ENCODE measurements at places on chromosomes 11 and 22.

DNA sequence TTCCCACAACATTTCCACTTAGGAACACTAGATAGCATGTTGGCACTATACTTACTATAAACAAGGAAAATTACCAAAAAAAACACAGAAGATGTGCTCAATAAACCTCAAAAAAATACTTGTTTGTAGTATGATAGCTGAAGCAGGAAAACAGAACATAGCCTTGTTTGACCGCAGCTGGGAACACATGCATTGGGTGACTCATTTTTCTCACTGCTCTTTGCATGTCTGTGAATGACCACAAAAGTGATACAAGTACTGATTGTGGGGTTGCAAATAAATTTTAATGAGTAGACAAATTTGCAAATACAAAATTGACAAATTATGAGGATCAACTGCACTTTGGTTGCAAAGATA lies 22.8 kb upstream of the GUCY1A2 start:
- DNase-seq: peak; percentile 33

DNA sequence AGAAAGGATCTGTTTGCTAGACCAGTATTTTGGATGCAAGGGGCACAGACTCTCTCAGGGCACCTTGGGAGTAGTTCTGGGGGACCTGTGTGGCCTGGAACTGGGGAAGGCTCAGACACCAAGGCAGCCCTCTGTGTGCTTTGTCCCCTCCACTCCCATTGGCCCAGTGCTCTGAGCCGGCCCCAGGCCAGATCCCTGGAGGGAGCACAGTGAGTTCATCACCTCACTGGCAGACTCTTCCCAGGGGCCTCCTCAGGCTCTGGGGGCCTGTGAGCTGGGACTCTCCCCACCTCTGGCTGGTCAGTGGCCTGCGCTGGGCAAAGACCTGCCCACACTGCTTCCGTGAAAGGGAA lies 51.7 kb downstream of the CHRDL2 start:
- no peak for DNase-seq

- DNase-seq: peak; percentile 22
Observed at GRCh38 chr11:73182824-73183321, 35.2 kb upstream of the P2RY2 start.

DNA sequence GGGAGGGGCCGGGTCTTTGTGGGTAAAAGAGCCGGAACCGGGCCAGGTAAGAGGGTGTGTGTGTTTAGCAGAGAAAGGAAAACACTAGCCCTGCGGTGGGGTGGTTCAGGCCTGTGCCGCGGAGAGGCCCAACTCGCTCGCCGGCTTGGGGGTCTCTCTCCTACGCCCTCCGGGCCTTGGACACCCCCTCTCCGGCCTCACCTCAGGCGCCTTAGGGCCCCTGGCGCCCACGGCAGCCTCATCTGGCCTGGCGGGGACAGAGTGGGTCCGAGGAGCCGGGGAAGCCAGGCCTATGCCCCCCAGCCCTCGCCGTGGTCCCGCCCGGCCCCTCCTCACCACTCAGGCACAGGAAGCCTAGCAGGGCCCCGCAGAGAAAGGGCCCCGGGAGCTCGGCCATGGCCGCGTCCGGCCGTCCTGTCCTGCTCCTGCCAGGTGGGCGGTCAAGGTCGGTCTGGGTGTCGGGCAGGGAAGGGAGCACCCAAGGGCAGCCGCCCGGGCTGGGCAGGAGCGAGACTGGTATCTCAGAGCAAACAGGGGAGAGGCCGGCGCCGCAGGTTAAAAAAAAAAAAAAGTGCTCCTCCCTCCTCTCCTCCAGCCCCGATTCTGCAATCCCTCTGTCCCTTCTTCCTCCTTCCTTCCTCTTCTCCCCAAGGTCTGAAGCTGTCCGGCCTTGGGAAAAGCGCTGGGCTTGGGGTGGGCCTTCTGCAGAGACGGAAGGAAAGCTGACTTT lies at the start of gene VSIG2:
VSIG2 (minus strand) TSS at position 515 of the 730 bp plus-strand sequence; CDS start at position 397, 118 bp downstream.
- DNase-seq: no peak

DNA sequence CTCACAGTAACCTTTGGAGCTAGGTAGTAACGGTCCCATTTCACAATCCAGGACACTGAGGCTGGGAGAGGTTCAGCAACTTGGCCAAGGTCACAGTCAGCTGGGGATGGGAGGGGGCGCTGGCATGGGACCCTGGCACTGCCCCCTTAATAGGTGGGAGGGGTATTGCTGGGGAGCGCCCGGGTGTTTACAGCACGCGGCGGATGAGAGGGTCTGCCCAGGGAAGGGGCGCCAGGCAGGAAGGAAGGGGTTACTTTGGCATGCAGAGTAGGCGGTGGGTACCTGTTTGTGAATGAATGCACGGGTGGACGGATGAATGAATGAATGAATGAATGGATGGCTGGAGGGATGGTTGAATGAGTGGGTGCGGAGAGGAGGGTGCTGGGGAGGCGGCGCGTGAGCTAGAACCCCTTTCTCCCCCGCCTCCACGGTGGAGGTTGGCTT lies 628 bp upstream of the FLRT1 start:
- no peak for DNase-seq

GRCh38 chr11:116641561-116642045 lies 131.2 kb downstream of the BUD13 start:
- peak; percentile 11 for DNase-seq
